Stimulated activated CD4-positive, alpha-beta T cell treated with anti-CD3 and anti-CD28 coated beads, Interleukin-15, amount 100 ng/mL, for 1 hour (primary cell): ENCODE measurements at places on chromosomes 13 and 19.

DNA sequence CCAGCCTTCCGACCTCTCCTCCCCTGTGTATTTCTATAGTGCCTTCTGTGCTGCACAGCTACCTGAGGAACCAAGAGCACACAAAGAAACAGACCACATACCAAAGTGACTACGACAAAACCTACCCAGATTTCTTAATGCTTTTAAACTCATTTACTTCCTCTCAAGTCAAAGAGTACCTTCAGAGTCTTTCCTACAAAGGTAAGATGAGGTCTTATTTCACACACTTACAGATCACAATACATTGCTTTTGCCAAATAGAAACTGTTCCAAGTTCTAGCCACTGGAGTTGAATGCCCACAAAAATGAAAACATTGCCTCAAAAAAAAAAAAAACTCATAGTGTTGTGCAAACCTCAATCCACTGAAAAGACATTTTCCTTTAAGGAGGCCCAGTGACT lies 36.4 kb downstream of the TEX26 start:
- DNase-seq: no peak

GRCh38 chr19:29001597-29002245 lies 211.2 kb downstream of the UQCRFS1 start:
- no peak for DNase-seq

DNA sequence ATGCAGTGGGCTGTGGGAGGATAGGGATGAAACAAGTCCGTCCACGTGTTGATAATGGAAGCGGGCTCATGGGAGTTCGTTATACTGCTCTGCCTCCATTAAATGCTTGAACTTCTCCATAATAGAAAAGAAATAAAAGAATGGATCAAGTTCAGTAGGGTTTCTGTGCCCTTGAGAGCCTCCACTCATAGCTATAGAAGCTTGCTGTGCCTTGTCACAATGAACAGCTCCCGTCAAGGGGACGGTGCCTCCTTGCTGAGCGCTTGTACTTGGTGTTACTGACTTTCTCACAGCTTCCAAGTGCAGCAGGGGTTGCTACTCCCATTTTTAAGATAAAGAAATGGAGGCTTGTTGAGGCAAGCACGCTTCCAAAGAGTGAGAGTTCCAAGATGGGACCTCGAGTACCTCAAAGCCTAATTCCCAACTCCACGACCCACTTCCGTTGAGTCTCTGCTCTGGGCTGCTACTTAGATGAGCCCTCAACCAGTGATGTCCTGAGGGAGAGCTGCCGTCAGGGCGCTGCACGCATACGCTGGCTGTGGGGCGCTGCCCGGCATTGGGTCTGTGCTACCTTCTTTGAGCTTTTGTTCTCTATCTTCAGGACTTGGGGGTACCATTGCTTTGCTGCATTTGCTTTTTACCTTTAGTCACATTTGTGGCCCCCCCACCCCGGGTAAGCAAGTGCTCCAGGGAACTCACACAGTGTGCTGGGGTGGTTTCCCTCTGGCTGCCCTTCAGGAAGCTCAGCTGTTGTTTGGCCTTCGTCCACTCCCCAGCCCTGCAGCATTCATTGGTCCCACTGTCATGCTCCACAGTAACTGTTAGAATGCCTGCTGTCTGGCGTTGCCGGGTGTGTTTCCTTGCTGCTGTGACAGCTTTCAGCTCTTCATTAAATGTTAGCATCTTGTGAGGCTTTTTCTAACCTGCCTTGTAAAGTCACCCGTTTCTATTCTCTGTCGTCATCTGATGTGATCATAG lies 9.5 kb downstream of the SNRNP70 start:
- no peak for DNase-seq

DNA sequence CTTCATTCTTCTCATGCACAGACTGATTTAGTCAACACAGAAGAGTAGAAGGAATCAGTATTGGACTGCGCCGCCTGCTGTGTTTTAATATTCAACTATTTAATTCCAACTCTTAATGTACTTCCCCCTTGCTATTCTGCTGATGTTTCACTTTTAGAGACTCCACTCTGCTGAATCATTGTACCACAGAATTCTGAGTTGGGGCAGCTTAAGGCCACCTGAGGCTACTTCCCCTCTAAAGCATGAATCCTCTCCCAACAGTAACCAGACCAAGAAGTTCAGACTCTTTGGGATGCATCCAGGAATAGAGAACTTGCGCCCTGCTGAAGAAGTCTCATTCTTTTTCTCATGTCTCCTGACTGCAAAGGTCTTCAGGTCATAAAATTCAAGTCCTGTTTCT lies 708.8 kb downstream of the UQCRFS1 start:
- DNase-seq: no peak

DNA sequence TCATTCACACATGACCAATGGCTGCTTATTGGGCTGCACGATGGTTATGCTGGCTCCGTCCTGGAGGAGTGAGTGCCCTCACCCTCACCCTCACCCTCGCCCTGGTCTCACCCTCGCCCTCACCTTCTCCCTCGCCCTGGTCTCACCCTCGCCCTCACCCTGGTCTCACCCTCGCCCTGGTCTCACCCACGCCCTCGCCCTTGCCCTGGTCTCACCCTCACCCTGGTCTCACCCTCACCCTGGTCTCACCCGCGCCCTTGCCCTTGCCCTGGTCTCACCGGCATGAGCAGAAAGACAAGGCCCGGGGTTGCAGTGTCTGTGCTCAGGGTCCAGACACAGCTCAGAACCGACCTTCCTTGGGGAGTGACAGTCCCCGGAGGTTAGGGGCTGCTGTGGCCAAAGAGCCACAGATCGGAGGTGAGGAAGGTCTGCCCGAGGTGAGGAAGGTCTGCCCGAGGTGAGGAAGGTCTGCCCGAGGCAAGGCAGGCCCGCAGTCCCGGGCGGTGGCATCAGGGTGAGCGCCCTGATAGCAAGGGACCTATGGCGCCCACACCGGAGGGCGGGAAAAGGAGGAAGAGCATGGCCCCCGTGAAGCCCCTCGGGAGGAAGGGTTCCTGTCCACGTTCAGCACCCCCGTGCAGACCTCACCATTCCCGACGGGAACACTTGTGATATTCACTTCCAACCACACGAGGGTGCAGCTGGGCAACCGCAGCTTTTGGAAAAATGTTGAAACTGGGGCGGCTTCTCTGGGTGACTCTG lies 65.6 kb downstream of the MCF2L start:
- no peak for DNase-seq

GRCh38 chr13:91174886-91175501 lies 172.5 kb upstream of the MIR17HG start:
- no peak for DNase-seq

GRCh38 chr19:1719519-1719918 lies 33.8 kb upstream of the ONECUT3 start:
- no peak for DNase-seq

DNA sequence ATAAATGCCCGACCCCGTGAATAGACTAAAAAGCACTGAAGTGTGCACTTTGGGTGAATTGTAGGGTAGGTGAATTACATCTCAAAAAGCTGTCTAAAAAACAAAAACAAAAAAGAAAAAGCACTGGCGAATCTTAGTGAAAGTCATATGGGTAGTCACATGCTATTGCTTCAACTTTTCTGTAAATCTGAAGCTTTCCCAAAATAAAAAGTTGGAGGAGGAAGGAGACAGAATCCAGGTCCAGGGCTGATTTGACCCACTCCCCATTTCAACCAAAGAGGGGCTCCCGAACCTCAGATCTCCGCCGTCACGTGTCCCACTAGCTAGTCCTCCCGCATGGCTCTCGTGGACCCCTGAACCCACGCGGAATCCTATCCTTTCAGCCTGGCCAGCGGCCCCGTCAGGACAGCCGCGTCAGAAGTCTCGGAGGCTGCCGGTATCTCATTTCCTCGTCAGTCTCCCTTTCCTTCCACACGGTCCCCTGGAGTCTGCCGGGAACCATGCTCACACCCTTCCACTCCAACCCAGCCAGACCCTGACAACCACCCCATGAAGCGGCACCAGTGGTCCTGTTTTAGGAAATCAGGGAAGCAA lies 6.1 kb downstream of the PPP1R12C start:
- DNase-seq: no peak

DNA sequence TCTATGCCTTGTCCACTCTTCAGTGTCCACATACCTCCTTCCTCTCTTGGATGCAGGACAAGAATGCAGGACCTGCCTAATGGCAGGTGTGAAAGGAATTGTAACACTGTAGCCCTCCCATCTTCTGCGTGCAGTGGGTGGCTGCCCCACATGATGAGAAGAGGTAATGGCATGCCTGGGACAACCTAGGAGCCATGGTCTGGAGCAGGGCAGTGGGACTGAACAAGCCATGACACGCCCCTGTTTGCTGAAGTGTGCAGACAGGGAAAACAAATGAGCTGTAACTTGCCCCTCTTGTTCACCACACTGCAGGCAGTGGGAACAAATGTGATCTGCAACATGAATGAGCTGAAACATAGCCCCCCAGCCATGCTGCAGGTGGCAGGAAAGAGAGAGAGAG lies 192.2 kb downstream of the PCDH17 start:
- DNase-seq: no peak

- no peak for DNase-seq
These were observed 38.1 kb downstream of the TMEM255B start for GRCh38 chr13:113796964-113797676.

GRCh38 chr19:47447470-47448359 lies 24.0 kb downstream of the SLC8A2 start:
- peak; percentile 44 for DNase-seq

DNA sequence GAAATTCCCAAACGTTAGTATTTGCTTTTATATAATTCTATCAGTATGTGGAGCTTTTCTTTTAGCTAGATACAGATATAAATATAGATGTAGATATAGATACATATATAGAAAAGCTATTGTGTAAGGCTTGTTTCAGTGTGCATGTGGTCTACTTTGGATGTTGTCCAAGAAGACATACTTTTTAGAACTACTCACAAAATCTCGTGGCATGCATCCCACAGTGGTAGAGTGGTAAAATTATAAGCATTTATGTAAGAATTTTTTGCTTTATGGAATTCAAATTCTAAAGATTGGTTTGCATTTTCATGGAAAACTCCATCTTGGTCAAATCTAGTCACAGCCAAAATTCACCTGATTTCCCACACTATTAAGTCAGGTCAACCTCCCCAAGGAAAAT lies 880.4 kb downstream of the EFNB2 start:
- DNase-seq: no peak

DNA sequence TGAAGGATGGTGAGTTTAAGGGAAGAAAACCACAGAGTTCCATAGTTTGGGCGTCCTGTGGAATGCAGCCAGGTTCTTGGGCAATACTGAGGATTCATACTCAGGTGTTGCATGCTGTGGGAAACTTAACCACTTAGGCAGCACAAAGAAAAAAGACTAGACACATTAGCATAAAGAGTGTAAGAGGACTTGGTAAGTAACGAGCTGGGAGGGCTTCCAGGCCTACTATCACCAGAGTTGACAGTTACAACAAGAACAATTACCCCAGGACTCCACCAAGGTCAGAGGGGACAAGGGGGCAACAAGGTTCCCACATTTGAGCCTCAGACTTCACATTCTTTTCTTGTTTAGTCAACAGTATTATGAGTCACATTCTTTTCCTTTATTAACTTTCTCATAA lies 33.2 kb downstream of the KCTD12 start:
- DNase-seq: no peak

DNA sequence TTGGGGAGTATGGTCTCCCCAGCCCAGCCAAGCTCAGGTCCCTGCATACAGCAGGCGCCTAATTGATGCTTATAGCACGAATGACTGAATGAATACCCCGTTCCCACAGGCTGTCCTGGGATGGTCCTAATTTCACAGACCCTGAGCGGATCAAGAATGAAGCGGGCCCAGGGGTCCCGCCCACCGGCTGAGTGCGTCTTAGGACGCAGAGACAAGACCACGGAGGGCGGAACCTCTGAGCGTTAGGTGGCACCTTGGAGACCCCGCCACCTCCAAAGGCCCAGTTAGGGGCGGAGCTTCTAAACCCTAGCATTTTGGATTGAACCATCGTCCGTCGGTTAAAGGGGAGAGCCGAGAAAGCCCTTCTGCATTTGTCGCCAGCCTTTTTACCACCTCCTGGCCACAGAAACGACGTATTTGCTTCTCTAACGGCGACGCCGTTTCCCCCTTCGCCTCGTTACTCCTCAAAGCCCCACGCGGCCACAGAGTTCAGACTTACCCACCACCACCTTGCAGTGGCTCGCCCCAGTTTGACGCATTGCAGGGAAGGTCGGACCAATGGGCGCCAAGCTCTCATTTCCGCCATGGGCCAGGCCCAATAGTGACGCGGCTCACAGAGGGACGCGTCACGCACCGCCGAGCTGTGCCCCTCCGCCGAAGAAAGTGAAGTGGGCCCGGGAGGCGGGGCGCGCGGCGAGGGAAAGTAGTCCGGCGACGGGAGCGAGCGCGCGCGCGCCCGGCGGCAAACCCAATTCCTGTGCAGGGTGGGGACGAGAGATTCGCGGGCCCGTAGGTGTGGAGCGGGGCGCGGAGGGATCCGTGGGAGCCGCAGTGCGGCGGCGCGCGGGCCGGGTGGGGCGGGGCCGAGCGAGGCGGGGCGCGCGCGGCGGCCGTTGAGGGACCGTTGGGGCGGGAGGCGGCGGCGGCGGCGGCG lies 479 bp upstream of the CALM3 start:
- peak; percentile 96 for DNase-seq

- DNase-seq: no peak
These were observed 404.5 kb downstream of the GPC5 start for GRCh38 chr13:91802957-91803356.
